Ammon's horn (tissue), 1 donor: ENCODE measurements at places on chromosomes 7 and 10.

DNA sequence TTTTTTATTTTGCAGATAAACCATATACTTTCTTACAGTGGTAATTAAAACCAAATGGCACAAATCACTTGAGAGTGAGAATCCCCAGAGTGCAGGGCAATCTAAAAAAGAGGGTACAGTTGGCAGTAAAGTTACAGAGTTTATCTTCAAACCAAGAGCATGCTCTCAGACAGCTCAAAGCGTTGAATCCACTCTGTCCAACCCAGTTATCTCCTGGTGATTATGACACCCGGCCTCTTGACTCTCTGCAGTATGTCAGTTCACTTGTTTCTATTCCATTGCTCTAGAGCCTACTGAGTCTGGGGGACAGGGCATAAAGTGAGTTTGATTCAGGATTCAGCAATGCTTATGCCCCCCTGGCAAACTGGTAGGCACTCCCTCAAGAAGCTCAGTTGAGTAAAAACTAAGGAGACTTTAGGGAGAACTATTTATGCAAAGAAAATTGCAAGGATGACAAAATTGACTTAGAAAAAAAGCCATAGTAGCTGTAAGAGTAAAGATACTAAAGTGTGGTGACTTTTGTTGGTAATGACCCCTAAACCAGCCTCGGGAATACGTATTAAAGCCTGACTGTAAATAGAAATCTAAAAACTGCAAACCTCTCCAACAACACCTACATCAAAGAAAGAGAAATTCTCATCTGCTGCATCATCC lies 55.5 kb downstream of the COL1A2 start:
- no peak for DNase-seq

DNA sequence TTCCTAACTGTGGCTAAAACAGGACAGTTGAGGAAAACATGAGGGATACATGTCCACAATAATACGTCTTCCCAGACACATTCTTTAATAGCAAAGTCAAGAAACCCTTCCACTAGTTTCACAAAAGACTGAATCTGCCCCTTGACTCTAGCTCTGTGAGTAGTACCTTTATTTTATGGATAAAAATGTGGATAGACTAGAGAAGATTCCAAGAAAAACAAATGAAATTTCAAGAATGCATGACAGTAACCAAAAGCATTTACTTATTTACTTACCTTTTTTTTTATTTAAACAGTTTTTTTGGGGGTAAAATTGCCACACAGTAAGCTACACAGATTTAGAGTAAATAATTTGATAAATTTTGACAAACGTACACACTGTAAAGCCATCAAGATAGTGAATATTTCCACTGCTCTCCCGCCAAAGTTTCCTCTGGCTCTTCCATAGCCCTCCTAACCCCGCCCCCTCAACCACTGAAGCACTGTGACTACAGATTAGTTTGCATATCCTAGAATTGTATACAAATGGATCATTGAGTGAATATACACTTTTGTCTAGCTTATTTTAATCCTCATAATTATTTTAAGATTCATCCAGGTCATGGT lies 420.4 kb upstream of the ZMIZ1 start:
- DNase-seq = no peak

DNA sequence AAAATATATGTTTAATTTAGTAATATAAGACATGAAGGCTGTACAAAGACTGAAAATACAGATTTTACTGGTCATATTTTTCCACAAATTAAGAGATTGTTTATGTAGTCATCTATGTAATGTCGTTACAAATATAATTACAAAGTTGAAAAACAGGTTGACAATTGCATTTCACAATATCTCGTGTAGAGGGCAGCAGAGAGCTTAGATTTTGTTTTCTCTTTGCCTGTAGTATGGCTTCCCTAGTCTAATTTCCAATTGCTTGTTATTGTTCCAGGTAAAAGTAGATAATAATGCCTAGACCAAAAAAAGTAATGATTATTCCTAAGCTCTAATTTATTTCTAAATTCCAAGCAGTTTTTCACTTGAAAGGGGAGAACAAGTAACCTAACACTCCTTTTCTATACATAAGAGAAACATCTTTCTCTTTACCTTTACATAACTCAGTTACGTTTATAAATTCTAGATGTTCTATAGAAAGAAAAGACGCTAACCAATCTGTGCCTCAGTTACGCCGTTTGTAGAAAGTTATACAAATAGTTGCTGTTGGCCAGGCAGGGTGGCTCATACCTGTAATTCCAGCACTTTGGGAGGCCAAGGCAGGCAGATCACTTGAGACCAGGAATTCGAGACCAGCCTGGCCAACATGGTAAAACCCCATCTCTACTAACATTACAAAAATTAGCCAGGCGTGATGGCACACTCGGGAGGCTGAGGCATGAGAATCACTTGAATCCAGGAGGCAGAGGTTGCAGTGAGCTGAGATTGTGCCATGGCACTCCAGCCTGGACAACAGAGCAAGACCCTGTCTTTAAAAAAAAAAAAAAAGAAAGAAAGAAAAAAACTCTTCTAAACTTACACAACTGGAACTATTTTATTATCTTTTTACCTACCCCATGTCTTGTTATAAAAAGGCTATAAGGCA lies 30.0 kb downstream of the NET1 start:
- DNase-seq = peak; percentile 49

GRCh38 chr10:43214071-43214955 lies 52.6 kb downstream of the RASGEF1A start:
- no peak for DNase-seq

- DNase-seq = no peak
Measured at GRCh38 chr10:94173594-94173993, 179.9 kb downstream of the PLCE1 start.

- DNase-seq = no peak
Measured at GRCh38 chr10:64534616-64535015, 1013.4 kb downstream of the REEP3 start.

GRCh38 chr10:391847-392704 lies 256.8 kb downstream of the ZMYND11 start:
- no peak for DNase-seq

GRCh38 chr7:4745971-4746919 lies 29.2 kb upstream of the AP5Z1 start:
- DNase-seq = no peak

- DNase-seq = no peak
Measured at GRCh38 chr7:44327981-44328380, 2.6 kb upstream of the CAMK2B start.
